PC-9 (cell line): ENCODE measurements at places on chromosomes 7 and 10. TPM values are rescaled to one million over a fixed set of nuclear protein-coding genes. Genes with fewer than 3 reads are reported as not detected.
A peak's percentile ranks its signal among the peaks of the same experiment; 100 is the strongest.

DNA sequence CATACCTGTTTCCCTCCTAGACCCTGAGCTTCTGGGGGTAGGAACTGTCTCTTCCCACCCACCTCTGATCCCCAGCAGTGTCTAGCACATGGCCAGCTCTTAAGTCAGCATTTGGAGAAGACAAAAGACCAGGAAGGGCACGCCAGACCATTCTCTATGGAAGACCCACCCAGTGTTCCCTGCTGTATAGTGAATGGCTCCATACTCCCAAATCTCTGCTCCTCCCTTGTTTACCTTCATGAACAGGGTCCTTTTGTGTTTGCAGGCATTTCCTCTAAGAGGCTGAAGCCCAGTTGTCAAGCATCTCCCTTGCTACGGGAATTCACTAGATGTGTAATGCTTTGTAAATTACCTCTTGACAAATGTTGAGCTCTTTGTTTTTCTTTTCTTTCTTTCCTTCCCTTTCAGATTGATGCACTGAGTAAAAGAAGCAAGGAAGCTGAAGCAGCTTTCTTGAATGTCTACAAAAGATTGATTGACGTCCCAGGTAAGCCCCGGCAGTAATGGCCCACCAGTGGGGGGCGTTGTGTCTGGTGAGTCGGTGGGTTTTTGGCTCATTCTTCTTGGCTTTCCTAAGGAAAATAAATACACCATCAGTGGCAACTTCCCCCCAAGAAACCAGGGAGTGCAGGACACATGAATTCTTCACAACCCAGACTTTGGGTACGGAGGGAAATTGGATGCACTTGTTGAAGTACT, 216.6 kb upstream of the SH2B2 start:
- no peak overlapping the region for H3K4me3 ChIP-seq
- H3K27me3 ChIP-seq: no peaks in the 10 kb centered on the region
- DNase-seq: no peak
- H3K4me1 ChIP-seq: no peaks in the 10 kb centered on the region

DNA sequence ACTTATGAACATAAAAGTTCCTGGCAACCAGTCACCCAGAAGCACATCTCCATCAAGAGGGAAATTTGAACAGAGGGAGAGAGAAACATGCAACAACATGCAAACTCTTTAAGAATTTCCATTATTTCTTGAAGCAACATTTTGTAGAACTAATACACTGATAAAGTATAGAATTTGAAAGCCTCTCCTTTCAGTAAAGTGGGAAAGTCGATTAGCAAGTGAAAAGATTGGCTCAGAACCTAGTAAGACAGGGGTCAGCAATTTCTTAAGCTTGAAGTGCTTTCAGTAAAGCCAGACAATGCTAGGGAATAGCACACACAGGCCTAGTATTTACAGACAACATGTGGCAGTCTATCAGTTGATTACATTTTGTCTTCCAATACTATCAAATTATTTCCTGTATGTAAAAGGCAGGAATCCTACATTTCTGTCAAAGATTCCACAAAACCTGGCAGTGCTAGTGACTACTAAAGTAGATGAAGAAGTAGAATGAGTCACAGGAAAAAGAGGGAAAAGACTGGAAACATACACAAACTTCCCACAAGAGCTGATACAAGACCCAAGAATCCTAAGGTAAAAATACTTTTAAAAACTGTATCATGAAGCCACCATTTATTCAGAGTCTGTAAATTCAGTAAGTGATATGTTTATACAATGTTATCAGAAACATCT, 25.2 kb downstream of the DNAJC1 start:
- DNase-seq: no peak
- 0 out of 2 replicates have a peak, but pooled peaks cover 4% of the 10 kb centered on the region for H3K4me1 ChIP-seq
- no peak overlapping the region for H3K4me3 ChIP-seq
- H3K27me3 ChIP-seq: no peaks in the 10 kb centered on the region

GRCh38 chr7:20035279-20035875, 181.8 kb downstream of the MACC1 start:
- DNase-seq: no peak
- H3K27me3 ChIP-seq: no peaks in the 10 kb centered on the region
- H3K4me1 ChIP-seq: peaks cover 17% of the 10 kb centered on the region

- no peaks in the 10 kb centered on the region for H3K27me3 ChIP-seq
- no peak overlapping the region for H3K4me3 ChIP-seq
- no peaks in the 10 kb centered on the region for H3K4me1 ChIP-seq
- DNase-seq: no peak
- H3K36me3 ChIP-seq: no peaks in the 10 kb centered on the region
Measured at GRCh38 chr10:111290649-111291048, 213.8 kb downstream of the ADRA2A start.

GRCh38 chr7:22454446-22454845, 45.5 kb downstream of the STEAP1B start:
- no peaks in the 10 kb centered on the region for H3K4me1 ChIP-seq
- no peak overlapping the region for H3K4me3 ChIP-seq
- no peak overlapping the region for H3K27ac ChIP-seq

DNA sequence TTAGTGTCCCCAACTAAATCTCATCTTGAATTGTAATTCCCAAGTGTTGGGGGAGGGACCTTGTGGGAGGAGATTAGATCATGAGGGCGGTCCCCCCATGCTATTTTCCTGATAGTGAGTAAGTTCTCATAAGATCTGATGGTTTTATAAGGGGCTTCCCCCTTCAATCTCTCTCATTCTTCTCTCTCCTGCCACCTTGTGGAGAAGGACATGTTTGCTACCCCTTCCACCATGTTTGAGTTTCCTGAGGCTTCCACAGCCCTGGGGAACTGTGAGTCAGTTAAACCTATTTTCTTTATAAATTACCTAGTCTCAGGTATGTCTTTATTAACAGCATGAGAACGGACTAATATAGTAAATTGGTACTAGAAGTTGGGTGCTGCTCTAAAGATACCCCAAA, 365.6 kb downstream of the ANKRD7 start:
- no peak overlapping the region for H3K4me3 ChIP-seq
- no peaks in the 10 kb centered on the region for H3K27me3 ChIP-seq
- DNase-seq: peak; percentile 7

Gene IFIT1B
- total RNA-seq: not detected in 2 replicates

DNA sequence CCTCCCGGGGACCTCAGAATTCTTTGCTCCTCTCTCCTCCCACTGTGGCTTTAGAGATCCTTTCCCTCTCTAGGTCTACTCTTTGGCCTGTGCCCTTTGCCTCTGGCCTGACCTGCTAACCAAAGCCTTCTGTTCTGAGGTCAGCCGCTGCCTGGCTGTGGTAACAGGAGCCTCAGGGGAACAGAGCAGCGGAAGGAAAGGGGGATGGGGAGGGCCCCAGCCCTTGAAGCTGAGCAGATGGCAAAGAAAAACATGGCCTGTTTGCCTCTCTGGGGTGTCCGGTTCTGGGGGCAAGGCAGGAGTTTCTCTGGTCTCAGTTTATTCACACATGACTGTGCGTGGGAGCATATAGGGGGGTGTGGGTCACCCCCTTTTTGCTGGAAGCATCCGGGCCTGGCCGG, 28.2 kb downstream of the COL26A1 start:
- H3K27ac ChIP-seq: no peak overlapping the region
- no peaks in the 10 kb centered on the region for H3K4me1 ChIP-seq
- no peaks in the 10 kb centered on the region; the same call in 1 of the 2 replicates for H3K27me3 ChIP-seq
- no peaks in the 10 kb centered on the region for H3K36me3 ChIP-seq

- no peak overlapping the region for H3K4me3 ChIP-seq
- H3K27ac ChIP-seq: peak overlapping the region; percentile 91
- H3K27me3 ChIP-seq: no peaks in the 10 kb centered on the region
- H3K4me1 ChIP-seq: peaks cover 30% of the 10 kb centered on the region
Measured at GRCh38 chr7:114818501-114818900, 103.4 kb upstream of the MDFIC start.

Gene TPST1
- total RNA-seq: 11.0 and 14.9 TPM in 2 replicates

DNA sequence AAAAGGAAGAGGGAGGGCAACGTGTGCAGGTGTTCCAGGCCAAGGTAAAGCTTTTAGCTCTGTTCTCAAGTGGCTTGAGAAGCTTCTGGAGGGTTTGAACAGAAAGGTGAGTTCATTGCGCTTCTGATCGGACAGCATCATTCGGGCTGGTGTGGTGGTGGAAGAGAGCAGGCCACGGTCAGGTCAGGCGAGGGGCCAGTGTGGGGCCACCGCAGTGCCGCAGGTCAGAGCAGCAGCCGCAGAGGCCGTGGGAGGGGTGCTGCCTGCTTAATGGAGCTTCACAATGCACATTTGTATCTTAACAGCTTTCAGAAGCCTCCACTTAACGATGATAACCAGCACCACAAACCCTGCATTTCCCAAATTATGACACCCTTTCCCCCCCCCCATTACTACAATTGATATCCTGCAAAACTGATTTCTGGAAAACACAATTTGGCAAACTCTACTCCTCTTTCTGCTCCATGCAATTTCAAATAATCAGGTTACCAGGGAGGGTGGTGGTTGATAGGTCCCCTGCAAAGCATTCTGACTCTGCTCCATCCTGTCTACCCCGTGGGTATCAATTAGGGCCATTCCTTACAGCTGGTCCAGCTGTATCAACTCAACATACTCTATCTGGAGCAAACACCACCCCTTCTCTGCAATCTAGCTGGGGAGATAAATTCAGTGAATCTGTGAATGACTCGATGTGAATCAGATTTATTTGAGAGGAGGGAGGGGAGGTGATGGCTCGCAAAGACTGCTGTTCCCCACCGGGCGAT, 162.9 kb downstream of the ACTR3B start:
- DNase-seq: no peak
- H3K27me3 ChIP-seq: peaks cover 86% of the 10 kb centered on the region
- H3K36me3 ChIP-seq: no peaks in the 10 kb centered on the region
- no peak overlapping the region for H3K4me3 ChIP-seq
- H3K27ac ChIP-seq: no peak overlapping the region

Gene MMRN2
- total RNA-seq: 12.1 and 13.4 TPM in 2 replicates

- no peaks in the 10 kb centered on the region for H3K27me3 ChIP-seq
- H3K36me3 ChIP-seq: no peaks in the 10 kb centered on the region
- H3K27ac ChIP-seq: no peak overlapping the region
Measured at GRCh38 chr7:80370587-80370986, 141.3 kb downstream of the GNAT3 start.

Gene TWIST1
- total RNA-seq: 1.0 and 2.0 TPM in 2 replicates

GRCh38 chr7:141974831-141975230, 1.3 kb upstream of the TAS2R38 start:
- H3K4me3 ChIP-seq: no peak overlapping the region
- no peaks in the 10 kb centered on the region; the same call in 1 of the 2 replicates for H3K4me1 ChIP-seq
- H3K27ac ChIP-seq: no peak overlapping the region
- no peaks in the 10 kb centered on the region for H3K27me3 ChIP-seq
- peak; percentile 40 for DNase-seq

DNA sequence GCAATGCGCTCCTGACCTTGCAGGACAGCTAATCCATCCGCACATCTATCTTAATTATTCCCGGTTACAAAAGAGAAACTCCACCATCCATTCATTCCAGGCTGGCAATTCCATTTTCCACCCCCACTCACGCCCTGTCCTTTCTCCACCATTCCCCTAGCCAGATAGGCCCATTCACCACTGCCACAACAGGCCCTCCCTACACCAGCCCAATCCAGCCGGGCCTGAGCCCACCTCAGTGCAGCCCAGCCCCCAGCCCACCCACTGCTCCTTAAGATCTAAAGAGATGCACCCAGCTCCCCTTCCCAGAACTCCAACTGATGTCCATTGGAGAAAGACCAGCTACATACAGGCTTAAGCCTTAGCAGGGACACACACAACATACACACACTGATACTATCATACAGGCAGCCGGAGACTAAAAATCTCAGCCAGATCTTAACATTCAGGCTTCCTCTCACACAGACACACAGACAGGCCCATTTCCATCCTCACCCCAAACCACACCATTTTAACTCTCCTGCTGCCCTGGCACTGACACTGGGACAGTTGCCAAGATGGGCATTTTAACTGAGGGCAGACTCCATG, 38.0 kb upstream of the PAX2 start:
- peaks cover 38% of the 10 kb centered on the region for H3K27me3 ChIP-seq
- H3K4me3 ChIP-seq: no peak overlapping the region
- DNase-seq: no peak
- H3K36me3 ChIP-seq: no peaks in the 10 kb centered on the region
- H3K4me1 ChIP-seq: no peaks in the 10 kb centered on the region

Gene METTL2B
- total RNA-seq: 39.2 and 41.9 TPM in 2 replicates

DNA sequence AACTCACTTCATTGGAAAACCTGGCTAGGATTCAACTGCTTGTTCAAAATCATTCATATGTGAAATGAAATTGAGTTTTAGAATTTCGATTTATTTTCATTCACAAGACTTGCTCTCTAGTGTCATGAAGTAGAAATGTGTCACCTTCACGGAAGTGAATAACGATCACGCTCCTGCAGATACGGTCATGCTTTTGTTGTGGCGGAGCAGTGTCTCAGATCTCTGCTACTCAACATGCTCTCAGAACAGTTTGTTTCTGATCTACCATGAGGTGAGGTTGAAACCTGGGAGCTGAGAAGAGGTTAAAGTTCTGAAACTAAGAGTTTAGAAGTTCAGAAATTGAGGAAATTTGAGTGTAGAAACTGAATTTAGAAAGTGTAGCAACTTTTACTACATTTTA, 13.8 kb upstream of the PITRM1 start:
- H3K27ac ChIP-seq: no peak overlapping the region
- no peak overlapping the region for H3K4me3 ChIP-seq
- H3K4me1 ChIP-seq: no peaks in the 10 kb centered on the region
- no peaks in the 10 kb centered on the region for H3K27me3 ChIP-seq

- H3K27me3 ChIP-seq: no peaks in the 10 kb centered on the region
- DNase-seq: no peak
- H3K4me1 ChIP-seq: no peaks in the 10 kb centered on the region
- no peaks in the 10 kb centered on the region for H3K36me3 ChIP-seq
- H3K4me3 ChIP-seq: no peak overlapping the region
Measured at GRCh38 chr7:97541188-97541587, 190.7 kb upstream of the TAC1 start.

Gene PPRC1
- total RNA-seq: 22.9 and 25.1 TPM in 2 replicates

DNA sequence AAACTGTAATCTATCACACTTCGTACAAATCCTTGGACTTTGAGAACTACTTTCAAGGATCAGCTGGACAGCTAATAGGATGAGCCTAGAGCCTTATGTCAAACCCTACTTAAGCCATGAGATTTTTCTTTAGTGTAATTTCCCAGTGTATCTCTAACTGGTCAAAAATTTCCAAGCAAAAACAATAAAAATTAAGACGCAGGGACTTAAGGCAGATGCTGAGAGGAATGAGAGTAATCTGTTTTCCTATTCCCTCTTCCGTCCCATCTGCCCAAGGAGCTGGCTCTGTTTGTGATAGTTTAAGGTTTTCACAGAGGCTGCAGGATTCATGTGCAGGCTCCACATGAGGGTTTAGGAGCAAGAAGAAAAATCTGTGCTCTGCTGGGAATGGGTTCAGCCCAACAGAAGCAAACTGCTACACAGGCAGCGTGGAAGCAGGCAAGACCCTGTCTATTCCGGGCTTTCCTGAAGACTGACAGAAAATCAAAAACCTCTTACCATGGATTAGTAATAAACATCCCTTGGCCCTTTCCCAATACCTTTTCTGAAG, 62.2 kb downstream of the ARMH3 start:
- peaks cover 4% of the 10 kb centered on the region; the same call in 1 of the 2 replicates for H3K36me3 ChIP-seq
- peaks cover 20% of the 10 kb centered on the region for H3K4me1 ChIP-seq
- H3K27ac ChIP-seq: no peak overlapping the region

- DNase-seq: peak; percentile 91
- no peaks in the 10 kb centered on the region for H3K27me3 ChIP-seq
- peaks cover 26% of the 10 kb centered on the region for H3K4me1 ChIP-seq
- no peak overlapping the region for H3K4me3 ChIP-seq
- H3K36me3 ChIP-seq: no peaks in the 10 kb centered on the region
- H3K27ac ChIP-seq: peak overlapping the region; percentile 59
Measured at GRCh38 chr7:116426428-116427156, 72.9 kb upstream of the CAV2 start.

- H3K27ac ChIP-seq: no peak overlapping the region
- H3K27me3 ChIP-seq: no peaks in the 10 kb centered on the region
- no peak overlapping the region for H3K4me3 ChIP-seq
Measured at GRCh38 chr10:61951144-61951483, 49.6 kb downstream of the ARID5B start.

GRCh38 chr7:93414574-93414973, 159.9 kb downstream of the CALCR start:
- DNase-seq: peak; percentile 83
- H3K27me3 ChIP-seq: no peaks in the 10 kb centered on the region
- no peaks in the 10 kb centered on the region for H3K36me3 ChIP-seq
- H3K4me3 ChIP-seq: no peak overlapping the region
